T follicular helper cell (primary cell): ENCODE measurements at places on chromosomes 7 and 10.

DNA sequence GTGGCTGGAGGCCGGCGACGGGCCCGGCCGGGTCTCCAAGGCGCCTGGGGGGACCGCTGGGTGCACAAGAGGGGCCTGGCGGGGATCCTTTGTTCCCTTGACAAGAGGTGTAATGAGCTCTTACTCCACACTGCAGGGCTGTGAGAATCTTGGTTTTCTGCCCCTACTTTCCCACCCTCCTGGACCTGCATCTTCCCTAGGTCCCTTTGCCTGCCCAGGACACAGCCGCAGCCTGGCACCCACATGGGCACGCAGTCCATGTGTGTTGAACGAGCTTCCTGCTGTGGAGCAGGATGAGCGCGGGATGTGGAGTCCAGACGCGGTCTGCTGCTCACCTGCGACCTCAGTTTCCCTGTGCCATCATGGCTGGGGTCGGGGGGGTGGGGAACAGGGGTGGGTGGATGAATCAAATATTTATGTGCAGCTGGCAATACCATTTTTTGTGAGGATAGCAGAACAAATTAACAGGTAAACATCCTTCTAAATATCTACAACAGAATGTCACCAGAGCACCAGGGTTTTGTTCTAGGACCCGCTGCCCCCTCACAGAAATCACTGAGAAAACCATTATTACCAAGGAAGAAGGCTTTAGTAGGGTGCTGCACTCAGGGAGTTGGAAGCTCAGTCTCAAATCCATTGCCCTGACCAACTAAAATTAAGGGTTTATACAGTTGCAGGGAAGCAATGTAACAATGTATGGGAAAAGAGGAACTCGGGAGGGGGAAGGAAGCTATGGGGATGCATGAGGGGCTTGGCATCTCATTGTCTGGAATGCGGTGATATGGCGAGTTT lies 474 bp upstream of the NSMCE4A start:
- DNase-seq: no peak

DNA sequence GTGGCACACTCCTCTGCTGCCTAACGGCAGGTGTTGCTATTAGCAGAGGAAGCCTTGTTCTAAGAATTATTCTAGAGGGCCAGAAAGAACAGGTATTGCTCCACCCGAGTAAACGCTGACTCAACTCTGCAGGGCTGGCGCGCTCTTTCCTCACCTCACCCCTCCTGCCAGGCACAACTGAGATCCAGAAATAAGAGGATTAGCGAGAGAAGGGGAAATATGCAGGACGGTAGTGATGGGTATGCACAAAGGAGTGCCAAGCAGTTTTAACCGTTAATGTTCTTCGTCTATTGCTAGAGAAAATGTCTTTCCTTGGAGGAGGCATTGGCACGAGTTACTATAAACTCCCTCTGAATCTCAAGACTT lies 369 bp upstream of the SCIN start:
- DNase-seq: no peak

DNA sequence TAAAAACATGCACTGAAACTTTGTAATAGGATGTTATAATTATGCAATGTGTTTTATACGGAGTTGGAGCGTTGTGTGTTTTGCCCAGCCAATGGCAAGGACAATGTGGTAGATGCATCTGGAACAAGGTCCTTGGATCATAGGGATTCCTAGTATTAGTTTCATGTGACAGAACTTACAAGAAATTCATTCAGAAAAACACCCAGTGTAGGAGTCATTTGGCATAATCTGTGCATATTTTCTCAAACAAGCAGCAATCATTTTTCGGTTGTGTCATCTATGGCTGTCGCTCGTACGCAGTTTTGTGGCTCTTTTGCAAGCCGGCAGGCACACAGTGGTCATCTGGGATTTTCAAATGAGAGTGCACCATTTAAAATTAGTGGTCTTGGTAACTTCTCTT lies 19.8 kb downstream of the CREB5 start:
- DNase-seq: no peak

DNA sequence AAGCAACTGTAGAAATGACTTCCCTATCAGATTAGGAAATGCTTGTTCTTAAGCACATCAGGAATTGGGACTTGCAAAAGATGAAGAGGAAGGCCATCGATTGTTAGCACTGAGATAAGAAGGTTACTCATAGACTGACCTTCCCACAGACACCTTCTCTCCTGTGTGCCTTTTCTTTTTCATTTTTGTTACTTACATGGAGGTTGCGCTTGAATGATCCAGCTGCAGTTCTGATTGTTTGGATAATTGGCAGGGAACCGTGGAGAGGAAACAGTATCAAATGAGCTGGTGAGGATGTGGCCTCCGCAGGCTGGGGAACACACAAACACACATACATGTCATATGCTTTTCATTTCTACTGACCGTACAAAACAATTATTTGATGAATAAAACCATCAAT lies 134.9 kb upstream of the RSU1 start:
- DNase-seq: no peak

DNA sequence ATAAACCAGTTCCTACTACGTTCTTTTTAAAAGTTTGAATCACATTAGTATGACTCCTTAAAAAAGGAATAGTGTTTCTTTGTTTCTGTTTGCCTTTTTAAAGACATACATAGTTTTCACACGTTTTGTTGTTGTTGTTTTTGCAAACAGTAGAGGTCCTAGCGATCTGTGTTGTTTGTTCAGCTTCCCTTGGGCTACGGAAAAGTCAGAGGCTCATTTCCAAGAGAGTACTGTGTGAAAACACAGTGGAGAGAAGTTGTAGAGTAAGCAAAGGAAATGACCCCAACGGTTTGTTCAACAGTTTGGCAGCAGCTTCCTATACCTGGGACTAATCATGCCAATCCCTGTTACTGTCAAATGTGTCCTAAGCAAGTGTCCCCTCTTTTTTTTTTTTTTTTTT lies 87.1 kb upstream of the STEAP1 start:
- DNase-seq: no peak

GRCh38 chr10:126906704-126907422 lies 1.6 kb downstream of the DOCK1 start:
- no peak for DNase-seq

DNA sequence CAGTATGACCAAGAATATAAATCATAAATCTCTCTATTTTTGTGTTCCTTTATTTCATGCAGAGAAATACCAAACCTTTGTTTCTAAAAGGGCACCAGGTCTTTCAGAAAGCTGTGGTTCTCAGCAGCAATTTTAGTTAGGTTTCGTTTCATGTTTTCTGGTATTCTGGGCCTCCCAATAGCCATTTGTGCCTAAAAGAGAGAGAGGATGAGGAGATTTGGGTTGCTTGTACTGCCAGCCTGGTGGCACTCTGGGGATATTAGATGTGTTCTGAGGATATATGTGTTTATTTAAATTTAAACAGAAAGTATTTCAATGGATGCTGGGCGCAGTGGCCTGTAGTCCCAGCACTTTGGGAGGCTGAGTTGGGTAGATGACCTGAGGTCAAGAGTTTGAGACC lies 471.7 kb downstream of the AUTS2 start:
- DNase-seq: no peak

- no peak for DNase-seq
Observed at GRCh38 chr7:119377861-119378260, 895.1 kb upstream of the KCND2 start.

DNA sequence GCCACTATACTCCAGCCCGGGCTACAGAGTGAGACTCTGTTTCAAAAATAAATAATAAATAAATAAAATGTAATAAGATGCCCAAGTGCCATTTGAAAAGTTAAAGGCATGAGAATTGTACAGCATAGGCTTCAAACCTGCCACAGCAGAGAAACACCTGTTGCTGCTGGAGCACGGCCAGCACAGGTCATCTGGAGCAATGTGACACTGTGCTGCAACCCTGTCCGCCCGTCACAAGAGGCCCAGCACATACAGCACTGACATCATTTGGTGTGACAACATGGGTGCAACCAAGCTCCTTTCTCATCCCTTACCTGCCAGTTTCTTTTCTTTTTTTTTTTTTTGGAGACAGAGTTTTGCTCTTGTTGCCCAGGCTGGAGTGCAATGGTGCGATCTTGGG lies 1.3 kb downstream of the RFC2 start:
- no peak for DNase-seq

DNA sequence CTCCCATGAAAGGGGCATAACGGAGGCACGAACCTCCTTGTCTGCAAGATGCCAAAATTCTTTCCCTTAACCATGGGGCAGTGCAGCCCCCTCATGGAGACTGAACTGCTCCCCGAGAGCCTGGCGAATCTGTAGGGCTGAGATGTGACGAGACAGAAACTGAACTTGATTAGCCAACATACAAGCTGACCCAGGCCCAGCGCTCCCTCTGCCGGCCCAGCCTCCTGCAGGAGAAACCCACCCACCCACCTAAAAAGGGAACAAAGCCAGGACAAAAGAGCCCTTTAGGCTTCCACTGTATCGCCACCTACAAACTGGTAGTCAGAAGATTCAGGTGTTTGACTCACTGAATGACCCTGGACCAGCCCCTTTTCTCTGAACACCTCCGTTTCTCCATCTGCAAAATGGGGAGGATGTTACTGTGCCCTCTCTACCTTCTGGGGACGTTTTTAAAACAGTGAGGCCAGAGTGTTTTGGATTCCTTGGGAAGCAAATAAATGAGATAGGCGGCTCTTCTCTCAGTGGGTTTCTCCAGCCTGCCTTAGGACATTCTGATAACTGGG lies 58.4 kb downstream of the C10orf105 start:
- DNase-seq: no peak

DNA sequence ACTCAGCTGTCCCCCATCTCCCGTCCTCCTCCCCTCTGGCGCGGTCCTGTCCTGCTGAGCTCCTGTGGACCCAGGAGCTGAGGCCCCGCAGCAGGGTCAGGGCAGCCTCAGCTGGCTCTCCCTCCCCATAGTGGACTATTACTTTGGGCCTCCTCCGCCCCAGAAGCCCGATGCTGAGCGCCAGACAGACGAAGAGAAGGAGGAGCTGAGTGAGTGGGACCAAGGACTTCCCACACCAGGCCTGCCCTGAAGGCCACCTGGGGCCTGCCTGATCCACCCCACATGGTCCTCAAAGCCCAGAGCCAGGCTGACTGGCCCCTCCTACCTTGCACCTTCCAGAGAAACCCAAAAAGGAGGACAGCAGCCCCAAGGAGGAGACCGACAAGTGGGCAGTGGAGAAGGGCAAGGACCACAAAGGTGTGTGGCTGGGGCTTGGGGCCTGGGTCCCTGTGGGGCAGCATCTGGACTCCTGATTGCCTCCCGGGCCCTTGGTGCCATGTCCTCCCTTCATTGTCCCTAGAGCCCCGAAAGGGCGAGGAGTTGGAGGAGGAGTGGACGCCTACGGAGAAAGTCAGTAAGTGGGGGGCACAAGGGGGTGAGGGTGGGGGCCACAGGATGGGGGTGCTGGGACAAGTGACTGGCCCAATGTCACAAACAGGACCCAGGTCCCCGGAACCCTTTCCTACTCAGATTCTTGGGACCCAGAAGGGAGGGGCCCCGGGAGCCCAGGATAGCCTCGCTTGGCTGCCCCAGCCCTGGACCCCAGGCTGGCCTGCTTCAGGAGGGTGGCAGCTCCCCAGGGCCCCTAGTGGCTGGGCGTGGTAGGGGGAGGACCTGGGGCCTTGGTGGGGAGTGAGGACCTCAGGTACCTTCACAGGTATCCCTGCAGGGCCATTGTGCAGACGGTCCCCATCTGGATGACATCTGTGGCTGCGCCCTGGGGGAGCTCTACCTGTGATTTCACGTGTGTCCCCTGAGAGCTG lies 4.9 kb downstream of the AEBP1 start:
- no peak for DNase-seq

DNA sequence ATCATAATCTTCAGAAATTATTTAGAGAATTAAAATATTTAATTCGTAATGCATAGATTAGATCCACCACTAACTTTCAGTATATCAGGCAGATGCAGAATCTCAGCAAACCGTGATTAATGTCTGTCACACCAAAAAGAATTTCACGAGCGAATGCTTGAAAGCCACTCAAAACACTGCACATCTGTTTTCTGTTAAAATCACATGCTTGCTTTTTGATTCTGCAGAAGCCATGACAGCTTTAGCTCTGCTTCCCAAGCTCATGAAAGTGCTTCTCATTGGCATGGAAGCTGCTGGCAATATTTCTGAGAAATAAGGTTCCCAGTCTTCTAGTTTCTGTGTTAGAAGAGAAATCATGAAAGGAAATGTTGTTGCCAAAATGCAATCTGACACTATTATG lies 837.8 kb upstream of the LRRN3 start:
- no peak for DNase-seq

DNA sequence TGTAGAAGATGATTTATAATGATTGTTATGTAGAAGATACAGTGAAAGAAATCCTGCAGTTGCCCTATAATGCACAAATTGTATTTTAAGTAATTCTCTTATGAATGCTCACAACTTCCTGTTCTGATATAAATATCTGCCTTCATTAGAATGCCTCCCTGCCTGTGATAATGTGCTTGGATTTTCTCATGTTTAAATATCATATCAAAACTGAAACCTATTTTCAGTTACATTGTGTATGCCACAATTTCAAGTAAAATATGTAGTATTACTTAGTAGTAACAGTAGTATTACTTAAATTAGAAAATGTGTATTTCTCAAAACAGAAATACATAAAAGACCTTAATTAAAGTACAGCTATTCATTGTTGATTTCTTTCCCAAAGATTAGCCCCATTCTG lies 41.1 kb upstream of the TFEC start:
- no peak for DNase-seq

DNA sequence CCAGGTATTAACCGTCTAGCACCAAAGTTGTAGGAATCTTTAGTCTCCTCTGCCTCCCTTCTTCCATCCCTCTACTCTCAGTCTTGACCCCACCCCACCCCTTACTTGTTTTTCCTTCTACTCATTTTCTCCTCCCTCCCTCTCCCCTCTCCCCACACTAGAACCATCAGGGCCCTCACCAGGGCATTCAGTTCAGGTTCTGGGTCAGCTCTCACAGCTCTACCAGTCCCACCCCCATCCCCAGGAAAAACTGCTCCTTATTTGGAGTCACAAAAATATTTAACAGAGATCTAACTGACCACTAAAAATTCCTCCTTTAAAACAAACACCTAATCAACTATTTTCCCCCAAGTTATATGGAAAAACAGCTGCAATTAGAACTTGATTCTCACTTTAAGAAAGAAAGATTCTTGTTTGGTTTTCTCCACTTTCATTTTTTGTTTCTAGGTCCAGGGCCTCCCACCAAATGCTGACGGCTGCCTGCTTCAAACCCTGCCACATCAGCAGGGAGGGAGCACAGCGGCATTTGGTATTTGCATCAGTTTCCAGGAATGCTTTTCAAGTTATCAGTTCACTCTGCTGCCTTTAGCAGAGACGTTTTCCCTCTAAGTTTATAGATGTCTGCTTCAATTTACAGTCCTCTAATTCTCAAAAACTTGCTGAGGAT lies 2.8 kb upstream of the COL1A2 start:
- DNase-seq: no peak

- DNase-seq: no peak
Observed at GRCh38 chr7:149109969-149110368, 16.2 kb downstream of the ZNF425 start.

- DNase-seq: no peak
Observed at GRCh38 chr7:103843689-103844480, 145.6 kb downstream of the RELN start.
